ENCODE measurements at places on chromosomes 5 and 9.

DNA sequence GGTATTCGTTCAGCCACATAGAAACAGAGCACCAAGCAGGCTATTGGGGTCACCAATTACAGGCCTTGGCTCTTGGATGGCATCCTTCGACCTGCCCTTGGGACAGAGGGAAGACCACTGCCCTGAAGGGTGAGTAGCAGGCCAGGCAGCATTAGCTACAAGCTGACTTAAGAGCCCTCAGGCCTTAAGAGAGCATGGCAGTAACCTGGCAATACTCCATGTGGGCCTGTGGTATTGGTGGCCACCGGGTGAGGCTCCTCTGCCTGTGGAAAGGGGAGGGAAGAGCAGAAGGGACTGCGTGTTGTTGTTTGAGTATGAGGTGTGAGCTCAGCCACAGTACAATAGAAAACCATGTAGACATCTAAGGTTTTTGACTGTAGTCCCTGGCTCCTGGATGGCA is 170.6 kb downstream of the MCTP1 start:
- no peak for DNase-seq

- no peak for DNase-seq
Observed at GRCh38 chr9:112380825-112381221, 915 bp downstream of the HSDL2 start.

DNA sequence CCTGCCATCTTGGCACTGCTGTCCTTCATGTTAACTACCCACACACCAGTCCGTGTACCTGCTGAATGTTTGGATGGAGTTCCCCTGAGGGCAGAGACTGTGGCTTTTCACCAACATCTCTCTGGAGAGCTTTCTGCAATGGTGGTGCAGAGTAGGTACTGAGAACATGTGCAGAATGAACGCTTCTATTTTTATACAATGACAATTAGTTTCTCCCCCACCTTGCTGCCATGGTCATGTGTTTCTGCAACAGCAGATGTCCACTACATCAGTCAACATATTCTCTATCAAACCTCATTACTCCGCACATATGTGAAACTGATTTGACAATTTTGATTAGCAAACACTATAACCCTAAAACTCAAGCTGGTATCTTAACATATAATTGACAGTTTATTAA is 14.5 kb downstream of the PTCH1 start:
- DNase-seq: no peak

DNA sequence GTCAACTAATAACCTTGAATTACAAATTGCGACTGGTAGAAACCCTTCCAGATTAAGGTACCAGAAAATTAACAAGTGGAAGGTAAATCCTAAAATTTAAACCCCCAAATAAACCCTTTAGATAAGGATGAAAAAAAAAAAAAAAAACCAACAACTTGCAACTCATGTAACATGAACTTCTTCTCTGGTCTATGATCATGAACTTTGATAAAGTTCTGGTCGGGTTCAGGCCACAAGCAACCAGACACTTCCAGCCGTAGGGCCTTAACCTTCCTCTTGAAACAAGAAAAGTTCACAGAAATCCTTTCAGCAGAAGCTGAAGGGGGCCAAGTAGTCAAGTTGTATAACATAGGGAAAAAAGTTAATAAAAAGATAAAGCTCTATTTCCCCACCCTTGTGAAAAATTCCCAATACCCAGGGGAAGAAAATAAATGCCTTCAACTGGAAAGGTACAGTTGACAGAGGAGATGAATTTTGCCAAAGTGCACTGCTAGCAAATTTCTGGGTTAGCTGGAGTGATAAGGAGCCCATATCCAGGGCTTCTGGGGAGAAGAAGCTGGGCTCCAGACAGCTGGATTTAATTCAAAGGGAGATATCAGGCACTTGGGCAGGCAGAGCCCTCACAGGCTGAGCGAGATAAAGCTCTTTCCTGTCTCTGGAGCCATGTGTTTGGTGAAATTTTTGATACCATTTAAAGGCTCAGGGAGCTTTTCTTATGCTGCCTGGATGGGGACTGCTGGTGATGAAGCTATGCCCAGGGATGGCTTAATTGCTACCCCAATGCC is 234.2 kb upstream of the PANK3 start:
- no peak for DNase-seq

- no peak for DNase-seq
Observed at GRCh38 chr5:113034182-113034773, 57.7 kb downstream of the DCP2 start.

DNA sequence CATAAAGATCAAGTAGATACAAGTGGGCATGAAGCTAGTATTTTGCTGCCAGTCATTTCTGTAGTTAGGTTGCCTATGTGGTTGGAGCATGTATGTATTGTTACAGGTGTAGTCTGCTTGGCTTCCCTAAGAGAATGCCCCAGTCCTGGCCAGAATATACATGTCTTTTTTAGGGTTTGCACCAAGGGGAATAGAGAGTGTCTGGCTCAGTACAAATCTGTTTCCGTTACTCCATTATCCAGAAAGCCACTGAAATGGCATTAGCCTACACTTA is 23.2 kb downstream of the TGFBR1 start:
- DNase-seq: no peak

DNA sequence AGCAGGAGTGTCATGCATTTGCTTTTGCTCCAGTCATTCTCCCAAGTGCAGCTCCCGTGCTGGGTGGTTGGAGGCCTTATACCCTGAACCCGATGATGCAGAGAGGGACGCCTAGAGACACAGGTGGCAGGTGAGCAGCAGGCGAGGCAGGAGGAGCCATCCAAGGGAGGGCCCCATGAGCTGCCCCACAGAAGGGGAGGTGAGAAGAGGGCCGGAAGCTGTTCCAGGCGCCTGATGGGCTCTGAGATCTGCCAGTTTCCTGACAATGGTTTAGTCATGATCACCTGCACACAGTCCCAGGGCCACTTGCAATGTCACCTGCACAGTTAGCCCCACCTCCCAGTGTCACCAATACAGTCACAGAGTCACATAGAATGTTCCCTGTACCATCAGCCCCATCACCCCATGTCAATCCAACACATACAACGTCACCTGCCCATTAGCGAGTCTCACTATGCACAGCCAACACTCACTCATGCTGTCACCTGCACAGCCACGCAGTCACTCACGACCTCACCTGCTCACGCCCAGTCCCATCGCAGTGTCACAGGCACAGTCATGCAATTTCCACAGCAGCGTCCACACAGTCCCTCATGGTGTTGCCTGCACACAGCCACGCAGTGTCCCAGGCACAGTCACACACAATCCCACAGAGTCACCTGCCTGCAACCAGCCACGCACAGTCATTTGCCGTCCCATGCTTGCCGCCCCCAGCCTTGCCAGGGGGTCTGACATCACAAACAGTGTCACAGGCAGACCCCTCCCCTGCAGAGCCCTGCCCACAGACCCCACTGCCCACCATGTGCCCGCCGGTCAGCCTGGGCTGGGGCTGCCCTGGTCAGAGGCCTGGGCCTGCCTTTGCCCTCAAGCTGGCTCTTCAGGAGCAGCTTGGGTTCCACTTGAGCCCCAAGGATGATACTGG is 113.4 kb downstream of the LHX2 start:
- no peak for DNase-seq

- no peak for DNase-seq
Observed at GRCh38 chr9:86637515-86637914, 283.3 kb upstream of the TUT7 start.

DNA sequence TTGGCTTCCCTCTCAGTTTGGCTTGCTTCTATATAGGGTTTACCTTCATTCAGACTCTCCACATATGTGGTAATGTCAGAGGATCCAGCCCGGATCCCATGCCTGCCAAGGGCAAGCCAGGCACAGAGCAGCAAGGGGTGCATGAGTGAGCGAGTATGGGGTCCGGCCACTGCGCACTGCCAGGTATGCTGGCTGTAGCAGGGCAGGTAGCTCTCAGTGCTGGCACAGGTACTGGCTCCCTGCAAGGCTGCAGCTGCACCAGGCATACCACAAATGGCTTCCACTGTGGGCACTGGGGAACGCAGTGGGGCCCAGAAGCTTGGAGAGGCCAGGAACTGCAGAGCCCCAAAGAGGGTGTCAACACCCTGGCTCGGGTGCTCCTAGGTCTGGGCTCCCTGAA is 86.2 kb downstream of the GIN1 start:
- no peak for DNase-seq

DNA sequence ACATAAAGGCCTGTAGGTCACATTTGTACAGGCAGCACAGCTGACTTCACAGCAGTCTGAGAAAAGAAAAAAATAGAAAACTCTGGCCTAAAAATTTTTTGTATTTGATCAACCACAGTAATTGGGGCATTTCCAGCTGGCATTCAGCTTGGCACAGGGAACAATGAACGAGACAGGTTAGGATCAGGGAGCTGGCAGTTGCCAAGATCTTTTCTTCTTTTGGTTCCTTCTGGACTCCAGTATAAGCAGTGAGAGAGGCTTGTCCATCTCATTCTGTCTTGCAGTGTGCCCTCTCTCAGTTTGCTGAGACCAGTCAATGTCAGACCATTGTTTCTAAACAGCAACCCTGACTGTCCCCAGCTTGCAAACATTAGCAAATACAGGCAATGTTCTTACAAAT is 601.1 kb downstream of the TLR4 start:
- DNase-seq: no peak
